Common myeloid progenitor, CD34-positive (primary cell): ENCODE measurements at places on chromosomes 7 and 10.

- peak; percentile 74 for DNase-seq
Measured at GRCh38 chr10:119445311-119445934, 97.1 kb downstream of the RGS10 start.

DNA sequence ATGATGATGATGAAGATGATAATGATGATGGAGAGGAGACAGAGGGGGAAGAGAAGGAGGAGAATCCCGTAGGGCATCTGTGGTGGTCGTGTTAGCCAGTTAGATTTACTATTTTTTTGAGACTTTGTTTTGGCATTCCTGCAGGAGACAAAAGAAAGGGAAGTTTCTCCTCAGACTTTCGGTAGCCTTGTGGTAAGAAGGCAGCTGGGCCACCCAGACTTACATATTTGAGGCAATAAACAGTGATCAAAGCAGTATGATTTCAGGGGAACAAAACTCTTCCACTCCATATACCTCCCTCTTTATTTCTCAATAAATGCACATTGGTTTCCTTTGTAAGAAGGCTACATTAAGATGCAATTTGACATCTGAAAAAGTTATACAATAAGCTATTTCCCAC lies 32.4 kb upstream of the BICC1 start:
- no peak for DNase-seq

GRCh38 chr10:93599778-93600177 lies 1.3 kb downstream of the RBP4 start:
- DNase-seq: no peak

DNA sequence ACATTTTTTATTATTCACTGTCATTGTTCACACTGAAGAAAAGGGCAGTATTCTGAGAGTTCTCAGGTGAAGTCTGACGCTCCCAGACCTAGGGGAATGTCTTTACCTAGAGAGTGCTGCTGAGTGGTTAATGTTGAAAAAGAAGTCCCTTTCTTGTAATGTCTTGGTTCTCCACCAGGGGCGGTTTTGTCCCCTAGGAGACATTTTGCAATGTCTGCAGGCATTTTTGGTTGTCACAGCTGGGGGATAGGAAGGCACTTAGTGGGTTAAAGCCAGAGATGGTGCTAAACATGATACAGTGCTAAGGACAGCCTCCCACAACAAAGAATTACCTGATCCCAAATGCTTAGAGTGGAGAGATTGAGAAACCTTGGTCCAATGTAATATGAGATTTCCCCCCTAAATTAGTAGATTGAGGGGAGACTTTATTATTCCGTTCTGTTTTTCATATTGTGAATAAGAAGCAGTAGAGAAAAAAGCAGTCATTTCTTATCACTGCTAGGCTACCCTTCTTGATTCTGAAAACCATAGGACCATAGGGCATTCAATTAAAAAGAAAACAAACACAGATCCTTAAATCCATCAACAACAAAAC lies 13.1 kb downstream of the UMAD1 start:
- DNase-seq: peak; percentile 34

DNA sequence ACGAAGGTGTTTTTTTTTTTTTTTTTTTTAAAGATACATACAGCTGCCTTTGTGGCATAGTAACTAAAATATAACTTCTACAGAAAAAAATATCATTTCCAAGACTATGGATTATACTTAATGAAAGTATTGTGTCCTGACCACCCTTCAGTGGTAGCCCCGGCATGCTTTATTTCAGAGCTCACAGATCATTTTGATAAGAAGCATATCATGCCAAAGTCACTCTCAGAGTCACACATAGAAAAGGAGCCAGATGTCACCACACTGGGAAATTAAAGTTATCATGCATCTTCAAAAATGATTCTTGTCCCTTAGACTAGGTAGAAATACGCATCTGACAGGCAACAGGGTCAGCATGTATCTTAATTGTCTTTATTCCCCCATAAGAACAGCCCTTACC lies 3.0 kb downstream of the ADARB2 start:
- no peak for DNase-seq

DNA sequence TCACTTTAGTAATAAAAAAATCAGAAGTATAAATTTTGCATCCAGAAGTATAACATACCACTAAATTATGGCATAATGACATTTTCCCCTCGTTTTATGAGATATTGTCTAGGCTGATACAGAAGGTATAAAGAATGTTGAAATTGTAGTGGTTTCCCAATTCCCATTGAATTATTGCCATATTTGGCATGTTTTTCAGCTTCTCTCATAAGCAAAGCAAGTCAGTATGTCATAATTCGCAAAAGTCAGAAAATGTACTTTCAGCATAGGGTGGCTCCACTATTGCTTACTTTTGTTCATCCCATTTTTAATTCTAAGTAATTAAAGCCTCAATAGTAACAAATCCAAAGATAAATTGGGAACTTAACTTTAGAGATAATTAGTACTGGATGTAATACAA lies 19.7 kb upstream of the PTPRZ1 start:
- DNase-seq: no peak

DNA sequence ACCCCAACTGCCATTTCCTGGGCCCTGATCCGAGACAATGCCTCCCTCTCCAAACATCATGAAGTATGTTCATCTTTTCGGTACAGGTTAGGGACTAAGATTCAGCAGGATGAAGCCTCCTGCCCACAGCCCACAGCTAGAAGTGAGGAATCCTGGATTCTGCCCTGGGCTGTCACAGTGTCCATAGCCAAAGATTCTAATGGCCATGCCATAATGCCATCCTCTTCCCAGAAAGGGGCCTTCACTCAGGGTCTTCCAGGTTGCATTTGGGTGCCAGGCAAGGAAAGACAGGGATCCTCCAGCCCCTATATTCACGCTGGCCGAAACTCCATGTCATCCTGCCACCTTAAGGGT lies 15.7 kb upstream of the ZMIZ1 start:
- no peak for DNase-seq

DNA sequence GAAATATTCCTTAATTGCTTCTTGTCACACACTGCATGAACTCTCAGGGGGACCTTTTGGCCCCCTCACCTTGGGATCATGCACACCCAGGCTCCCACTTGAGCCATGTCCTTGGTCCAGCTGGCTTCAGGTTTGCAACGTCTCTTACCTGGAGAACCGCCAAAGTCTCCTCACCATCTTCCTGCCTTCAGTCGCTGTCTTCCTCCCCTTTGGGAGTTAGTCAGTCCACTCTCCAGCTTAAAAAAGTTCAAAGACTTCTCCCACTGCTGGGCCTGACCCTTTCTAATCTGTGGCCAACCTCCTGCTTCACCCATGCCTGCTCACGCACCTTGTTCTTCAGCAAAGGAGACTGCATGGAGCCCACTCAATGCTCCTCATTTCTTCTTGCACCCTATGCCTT lies 82.6 kb upstream of the LRRC4 start:
- DNase-seq: no peak

DNA sequence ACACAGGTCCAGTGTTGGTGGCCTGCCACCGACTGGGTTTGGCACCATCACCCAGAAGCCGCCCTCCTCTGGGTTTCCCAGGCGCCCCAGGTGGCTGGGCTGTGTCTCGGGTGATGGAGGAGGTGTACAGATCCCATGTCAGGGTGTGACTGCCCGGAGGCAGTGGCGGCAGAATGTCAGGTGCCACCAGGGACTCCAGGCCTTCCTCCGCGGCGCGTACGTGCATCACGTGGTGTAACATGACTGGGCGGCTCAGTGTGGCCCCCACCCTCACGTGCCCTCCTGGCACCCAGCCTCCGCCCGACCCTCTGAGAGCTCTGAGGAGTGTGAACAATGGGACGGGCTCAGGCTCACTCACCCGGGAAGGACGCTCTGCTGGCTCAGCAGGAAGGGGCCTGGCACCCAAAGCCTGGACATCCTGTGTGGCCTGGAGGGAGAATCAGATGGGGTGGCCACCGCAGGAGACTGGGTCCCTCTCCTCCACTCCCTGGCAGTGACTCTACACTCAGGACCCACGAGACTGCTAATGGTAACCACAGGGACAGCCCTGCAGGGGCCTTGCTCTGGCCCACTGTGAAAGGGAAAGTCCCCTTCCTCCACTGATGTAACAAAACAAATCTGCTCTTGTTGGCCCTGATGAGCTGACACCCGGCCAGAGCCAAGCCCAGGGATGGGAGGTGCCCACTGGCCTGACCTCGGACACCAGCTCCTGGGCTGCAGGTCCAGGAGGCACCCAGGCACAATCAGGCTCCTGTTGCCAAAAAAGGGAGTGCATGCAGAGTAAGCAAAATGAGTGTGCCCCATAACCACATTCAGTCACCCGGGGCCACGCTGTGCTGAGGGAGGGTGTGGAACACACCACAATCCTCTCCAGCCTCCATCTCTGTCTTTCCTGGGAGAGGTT lies 164.8 kb downstream of the PRKAG2 start:
- DNase-seq: no peak

GRCh38 chr7:50156706-50157105 lies 63.7 kb upstream of the ZPBP start:
- DNase-seq: peak; percentile 96

GRCh38 chr10:125200396-125200795 lies 40.0 kb upstream of the CTBP2 start:
- DNase-seq: no peak

- DNase-seq: peak; percentile 39
Measured at GRCh38 chr10:30384701-30385201, 35.7 kb upstream of the MTPAP start.

- no peak for DNase-seq
Measured at GRCh38 chr10:10780746-10781145, 236.9 kb upstream of the CELF2 start.

- DNase-seq: no peak
Measured at GRCh38 chr10:118965096-118965495, 64.4 kb upstream of the NANOS1 start.

DNA sequence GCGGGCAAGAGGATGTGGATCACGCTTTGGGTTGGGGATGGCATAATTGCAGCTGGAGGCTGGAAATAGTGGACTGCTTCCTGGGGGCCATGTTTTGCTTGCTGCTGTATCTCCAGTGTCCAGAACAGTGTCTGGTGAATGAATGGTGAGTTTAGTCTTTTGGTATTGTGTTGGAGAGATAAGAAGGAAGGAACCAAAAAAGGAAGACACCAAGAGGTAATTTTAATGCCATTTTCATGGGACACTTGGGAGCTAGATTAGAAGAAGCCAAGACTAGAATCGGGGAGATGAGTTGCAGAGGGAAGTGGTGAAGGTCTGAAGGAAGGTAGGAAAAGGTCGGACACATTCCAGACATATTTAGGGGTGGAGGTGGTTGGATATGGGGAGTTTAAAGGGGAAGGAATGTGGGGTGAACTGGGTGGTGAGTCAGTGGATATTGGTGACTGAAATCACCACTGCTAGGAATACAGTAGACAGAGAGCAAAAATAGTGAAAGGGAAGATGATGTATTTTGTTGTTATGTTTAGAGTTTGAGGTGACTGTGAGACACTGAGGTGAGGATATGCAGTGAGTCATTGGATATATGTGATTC lies 76.7 kb downstream of the CCNY start:
- DNase-seq: no peak

GRCh38 chr7:103805346-103805745 lies 184.1 kb downstream of the RELN start:
- DNase-seq: no peak

DNA sequence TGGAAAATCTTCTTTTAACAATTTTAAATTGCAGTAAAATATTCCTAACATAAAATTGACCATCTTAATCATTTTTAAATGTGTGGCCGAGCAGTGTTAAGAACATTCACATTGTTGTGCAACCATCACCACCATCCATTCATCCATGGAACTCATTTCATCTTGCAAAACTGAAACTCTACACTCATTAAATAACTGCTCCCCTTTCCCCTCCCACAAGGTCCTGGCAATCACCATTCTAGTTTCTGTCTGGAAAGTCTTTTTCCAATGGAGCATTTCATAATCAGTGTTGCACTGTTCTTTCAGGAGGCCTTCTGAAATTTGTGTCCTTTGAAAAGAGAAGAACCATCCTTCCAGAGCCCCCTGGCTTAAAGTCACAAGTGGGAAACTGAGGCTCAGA lies 233.1 kb downstream of the PLXNA4 start:
- no peak for DNase-seq

- peak; percentile 8 for DNase-seq
Measured at GRCh38 chr10:67385089-67385488, 310.9 kb downstream of the CTNNA3 start.
